GM04503 (cell line): ENCODE measurements at places on chromosomes 5 and 9.

- DNase-seq, result no peak
These were observed 86.6 kb downstream of the KCNN2 start for GRCh38 chr5:114448481-114448880.

DNA sequence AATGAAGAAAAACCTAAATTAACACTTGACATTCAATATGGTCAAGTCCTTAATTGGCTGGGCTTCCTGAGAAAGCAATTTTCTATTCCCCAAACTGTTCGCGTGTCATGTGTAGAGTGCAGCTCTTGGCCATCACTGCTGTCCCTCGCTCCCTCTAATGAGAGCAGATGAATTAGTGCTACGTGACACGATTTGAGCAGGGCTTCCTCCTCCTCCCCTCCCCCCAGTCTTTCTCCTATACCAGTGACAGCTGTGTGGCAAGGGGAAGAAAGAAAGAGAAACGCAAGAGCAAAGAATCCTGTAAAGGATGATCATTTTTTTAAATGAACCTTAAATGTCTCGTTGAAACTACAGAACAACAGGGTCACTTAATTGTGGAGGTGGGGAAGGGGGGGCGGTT, 159.6 kb downstream of the BNC2 start:
- DNase-seq, result no peak

- DNase-seq, result no peak
These were observed 13.3 kb downstream of the ARAP3 start for GRCh38 chr5:141668601-141669265.

GRCh38 chr5:131226899-131227298, 37.0 kb upstream of the CDC42SE2 start:
- no peak for DNase-seq

DNA sequence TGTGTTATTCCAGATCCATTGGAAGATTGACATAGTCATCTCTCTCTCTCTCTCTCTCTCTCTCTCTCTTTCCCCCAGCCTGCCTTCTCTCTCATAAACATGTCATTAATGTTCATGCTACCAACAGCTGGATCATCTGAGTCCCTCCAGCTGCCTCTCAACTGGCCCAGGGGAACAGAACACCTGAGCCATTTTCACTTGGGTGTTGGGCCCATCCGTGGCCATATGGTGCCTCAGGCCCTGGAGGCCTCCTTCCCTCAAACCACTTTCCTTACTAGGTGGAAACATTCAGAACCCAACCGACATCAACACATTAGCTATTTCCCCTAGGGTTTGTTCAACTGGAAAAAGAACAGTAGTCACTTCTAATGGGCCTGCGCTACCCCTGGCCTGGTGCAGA, 196.2 kb downstream of the FRMD3 start:
- DNase-seq, result no peak

DNA sequence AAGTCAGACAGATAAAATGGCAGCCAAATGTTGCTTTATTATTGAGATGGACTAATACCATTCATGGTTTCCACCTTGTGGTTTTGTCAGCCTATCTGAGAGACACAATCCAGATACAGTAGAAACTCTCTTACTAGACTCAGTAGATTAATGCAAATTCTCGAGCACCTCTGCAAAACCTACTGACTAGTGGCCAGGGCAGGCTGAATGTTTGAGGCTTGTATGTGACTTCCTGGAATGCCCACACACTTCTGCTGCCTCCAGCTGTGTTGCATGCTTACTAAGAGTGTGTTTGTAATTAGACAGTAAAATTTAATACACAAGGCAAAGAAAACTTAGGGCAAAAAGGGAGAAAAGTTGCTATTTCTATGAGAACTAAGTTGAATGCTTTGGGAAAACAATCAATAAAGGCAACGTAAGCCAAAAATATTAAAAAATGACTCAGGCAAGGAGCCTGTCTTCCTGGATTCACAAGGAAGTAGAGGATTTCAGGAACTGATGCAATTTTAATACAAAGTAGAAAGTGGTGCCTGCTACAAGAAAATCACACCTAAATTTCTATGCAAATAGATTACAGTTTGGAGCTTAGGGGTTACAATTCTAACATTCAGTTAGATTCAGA, 30.2 kb upstream of the CCNG1 start:
- no peak for DNase-seq

DNA sequence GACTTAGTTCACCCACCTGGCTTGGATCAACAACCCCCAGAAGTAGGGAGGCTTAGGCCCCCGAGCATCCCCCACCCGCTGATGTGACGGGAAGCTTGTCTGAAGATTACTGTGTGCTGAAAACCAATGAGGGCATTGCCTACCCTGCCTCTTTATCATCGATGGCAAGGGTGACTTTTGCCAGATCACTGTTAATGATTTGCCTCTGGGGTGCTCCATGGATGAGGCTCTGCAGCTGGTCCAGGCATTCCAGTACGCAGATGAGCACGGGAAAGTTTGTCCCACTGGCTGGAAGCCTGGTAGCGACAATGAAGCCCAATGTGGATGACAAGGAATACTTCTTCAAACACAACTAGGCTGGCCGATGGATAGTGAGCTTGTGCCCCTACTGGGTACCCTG, 22.0 kb downstream of the RUFY1 start:
- DNase-seq, result no peak

DNA sequence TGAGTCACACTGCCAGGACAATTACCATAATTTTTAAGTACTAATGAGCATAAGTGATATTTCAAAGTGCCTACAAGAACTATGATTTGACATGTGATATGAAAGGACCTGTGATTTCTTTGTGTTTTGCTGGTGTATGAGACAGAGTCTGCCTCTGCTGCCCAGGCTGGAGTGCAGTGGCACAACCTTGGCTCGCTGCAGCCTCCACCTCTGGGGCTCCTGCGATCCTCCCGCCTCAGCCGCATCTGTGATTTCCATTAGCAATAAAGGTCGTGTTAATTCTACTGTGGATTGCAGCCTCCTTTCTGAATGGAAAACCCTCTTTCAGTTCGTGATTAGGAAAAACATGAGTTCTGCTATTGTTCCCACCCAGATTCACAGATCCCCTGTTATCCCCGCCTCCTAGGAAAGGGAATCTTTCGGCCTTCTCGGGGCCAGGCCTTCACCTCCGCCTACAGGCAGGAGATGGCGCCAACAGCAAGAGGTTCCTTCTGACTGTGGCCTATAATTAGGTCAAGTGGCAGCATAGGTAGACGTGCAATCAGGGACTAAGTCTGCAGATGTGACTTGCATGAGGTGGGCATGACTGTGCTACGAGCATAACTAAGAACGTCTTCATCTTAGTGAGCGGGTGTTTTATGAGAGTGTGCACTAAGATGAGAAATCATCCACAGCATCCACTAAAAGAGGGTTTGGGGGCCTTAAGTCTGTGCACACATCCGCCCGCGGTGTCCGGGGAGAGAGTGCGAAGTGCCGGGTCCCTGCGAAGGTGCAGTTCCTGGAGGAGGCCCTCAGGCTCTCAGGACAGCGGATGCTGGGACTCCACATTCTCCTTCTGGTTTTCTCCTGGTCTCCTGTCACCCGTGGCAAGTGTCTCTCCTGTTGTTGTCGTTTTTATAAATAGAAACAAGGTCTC, 23.1 kb downstream of the TRIM7 start:
- DNase-seq, result no peak

DNA sequence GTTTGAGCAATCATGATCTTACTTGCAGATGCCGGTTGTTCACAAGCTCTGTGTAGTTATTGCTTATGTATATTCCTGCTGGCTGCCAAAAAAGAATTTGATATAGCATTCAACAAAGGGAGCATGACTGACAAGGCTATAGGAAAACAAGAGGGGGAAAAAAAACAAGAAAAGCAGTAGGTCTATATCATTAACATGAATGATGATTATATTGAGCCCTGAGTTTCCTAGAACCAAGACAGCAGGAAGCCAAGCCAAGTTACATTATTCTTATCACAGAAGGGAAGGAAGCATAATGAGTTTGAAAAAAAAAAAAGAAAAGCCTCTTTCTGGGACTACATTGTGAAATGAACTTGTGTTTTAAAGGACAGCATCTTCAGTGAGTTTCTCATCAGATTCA, 41.0 kb downstream of the TSTD2 start:
- DNase-seq, result no peak

- no peak for DNase-seq
These were observed 24.0 kb upstream of the ANKRD31 start for GRCh38 chr5:75260708-75261107.

DNA sequence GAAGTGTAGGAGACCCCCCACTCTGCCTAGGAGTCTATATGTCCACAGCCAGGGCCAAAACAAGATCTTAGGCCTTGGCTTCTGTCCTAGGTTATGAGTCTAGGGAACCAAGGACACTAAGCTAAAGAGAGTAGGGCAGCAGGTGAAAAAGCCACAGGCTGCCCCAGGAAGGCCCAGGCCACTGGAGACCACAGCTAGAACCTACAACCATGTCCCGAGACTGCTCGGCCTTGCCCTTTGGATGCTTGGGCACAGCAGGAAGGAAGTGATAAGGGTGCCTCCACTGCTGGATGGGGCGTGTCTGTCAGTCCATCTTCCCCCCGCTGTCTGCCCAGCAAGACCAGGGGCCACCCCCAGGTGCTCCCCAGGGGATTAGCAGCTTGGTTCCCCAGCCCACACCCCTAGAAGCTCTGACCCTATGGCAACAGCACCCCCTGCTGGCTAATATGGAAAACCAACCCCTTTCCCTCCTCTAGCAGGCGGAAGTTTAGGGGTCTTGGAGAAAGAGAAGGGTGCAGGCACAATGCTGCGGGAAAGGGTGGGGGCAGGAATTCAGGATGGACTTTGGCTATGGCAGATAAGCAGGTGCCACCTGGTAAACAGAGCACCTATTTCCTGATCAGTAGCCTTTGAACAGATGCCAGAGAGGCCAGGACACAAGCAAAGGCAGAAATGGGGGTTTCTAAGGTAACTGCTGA, 10.5 kb upstream of the IRF1 start:
- no peak for DNase-seq

DNA sequence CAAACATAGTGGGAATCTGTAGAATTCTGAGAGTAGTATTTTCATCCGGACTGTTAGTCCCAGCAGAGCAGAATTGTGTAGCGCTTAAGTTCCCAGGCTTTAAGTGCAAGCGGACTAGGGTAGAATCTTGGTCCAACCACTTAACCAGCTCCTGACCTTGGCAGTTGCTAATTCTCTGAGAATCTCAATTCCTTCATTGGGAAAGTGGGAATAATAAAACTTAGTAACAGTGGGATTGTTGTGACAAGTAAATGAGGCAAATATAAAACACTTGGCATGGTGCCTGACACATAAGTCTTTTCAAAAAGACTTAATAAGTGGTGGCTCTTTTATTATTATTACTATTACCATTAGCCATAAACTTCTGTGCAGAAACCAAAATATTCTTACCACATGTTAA, 8.4 kb upstream of the SLC1A3 start:
- DNase-seq, result no peak

DNA sequence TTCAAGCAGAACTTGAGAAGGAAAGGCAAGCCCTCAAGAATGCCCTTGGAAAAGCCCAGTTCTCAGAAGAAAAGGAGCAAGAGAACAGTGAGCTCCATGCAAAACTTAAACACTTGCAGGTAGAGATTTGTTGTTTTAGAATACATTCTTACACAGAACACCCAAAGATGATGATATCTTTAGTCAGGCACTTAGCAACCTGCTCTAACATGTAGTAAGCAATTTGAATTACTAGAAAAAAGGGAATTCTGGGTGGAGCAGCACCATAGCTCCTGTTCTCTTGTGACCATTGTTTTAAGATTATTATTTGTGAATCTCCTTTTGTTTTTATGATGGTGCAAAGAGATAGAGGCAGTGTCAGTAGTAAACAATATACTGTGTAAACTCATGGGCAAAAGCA, 63.1 kb downstream of the RAB14 start:
- DNase-seq, result no peak

DNA sequence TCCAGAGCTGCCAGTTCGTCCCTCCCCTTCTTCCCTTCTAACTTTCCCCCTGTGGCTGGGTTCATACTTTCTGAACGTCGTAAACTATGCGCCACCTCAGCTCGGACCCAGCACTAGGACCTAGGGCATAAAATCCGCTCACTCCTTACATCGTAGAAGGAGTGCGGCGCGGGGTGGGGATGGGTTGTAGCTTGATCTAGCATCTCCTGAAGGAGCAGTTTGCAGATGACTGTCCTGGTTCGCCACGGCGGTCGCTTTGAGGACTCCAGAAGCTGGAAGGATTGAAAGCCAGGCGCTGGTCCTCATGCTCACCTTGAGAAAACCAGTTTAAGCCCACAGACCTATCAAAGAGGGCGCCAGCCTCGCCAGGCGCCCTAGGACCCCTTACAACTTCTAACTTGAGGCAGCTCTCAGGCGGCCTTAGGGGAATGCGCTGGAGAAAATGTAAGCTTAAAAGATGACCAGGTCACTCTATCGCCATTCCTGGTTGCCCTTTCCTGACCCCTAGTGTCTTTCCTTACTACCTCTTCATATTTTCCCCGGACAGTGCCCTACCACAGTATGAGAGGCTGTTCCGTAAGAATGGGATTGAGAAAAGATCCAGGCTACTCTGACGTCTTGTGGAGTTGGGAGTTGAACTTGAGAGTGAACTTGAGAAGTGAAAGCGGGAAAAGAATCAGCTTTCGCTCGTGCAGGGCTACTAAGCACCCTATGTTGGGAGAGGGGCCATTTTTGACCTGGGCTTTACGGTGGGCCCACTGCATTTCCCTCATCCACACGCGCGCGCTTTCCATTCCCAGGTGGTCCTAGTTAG, 2.8 kb downstream of the RORB start:
- DNase-seq, result no peak

GRCh38 chr5:142866563-142867275, 96.5 kb downstream of the ARHGAP26 start:
- no peak for DNase-seq

GRCh38 chr9:135127718-135128670, 40.5 kb downstream of the OLFM1 start:
- DNase-seq, result no peak

- DNase-seq, result no peak
These were observed 181.1 kb upstream of the MEF2C start for GRCh38 chr5:89064054-89064453.

- DNase-seq, result no peak
These were observed 2.5 kb downstream of the TMEM252 start for GRCh38 chr9:68538200-68538599.

- peak; percentile 14 for DNase-seq
These were observed 29.4 kb downstream of the RAD23B start for GRCh38 chr9:107312376-107313050.
